Frontal cortex (tissue), 4 donors: ENCODE measurements at places on chromosomes 12 and 14. TPM values are rescaled to one million over a fixed set of nuclear protein-coding genes. Genes with fewer than 3 reads are reported as not detected.

The TAS2R13 gene
- total RNA-seq, result 2.4 TPM

The TC2N gene
- total RNA-seq, result 5.7 TPM

The VDR gene
- not detected for total RNA-seq

The CCDC177 gene
- total RNA-seq, result 4.5 TPM

The PSMD9 gene
- 12.6 TPM for total RNA-seq
